ENCODE measurements at places on chromosomes 6 and 20.

GRCh38 chr20:9203081-9203447 lies 134.2 kb downstream of the PLCB4 start:
- no peak for DNase-seq

GRCh38 chr6:119470893-119471542 lies 121.5 kb upstream of the MAN1A1 start:
- no peak for DNase-seq

- no peak for DNase-seq
Observed at GRCh38 chr6:149918151-149918905, 4.6 kb downstream of the RAET1G start.

GRCh38 chr6:104381907-104382306 lies 477.8 kb downstream of the HACE1 start:
- DNase-seq = no peak

GRCh38 chr6:109121411-109121810 lies 26.1 kb downstream of the CEP57L1 start:
- no peak for DNase-seq

All from epithelial cell of esophagus (primary cell).